ENCODE measurements at places on chromosomes 7 and 10.

DNA sequence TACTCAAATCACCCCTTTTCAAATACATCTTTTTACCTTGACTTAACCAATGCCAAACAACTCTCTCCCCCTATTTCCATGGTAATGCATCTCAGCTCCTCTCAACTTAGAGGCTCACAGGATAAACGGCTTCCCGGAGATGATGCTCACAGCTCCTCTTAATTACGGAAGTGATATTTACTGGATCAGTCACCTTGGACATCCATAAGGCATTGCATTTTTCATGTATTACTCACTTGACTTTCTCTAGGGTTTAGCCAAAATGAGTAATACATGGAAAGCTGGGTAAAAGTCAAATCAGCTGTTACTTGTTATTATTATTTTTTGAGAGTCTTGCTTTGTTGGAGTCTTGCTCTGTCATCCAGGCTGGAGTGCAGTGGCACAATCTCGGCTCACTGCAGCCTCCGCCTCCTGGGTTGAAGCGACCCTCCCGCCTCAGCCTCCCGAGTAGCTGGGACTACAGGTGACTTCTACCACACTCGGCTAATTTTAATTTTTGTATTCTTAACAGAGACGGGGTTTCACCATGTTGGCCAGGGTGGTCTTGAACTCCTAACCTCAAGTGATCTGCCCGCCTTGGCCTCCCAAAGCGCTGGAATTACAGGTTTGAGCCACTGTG lies 73.3 kb upstream of the RHEB start:
- no peak for DNase-seq

DNA sequence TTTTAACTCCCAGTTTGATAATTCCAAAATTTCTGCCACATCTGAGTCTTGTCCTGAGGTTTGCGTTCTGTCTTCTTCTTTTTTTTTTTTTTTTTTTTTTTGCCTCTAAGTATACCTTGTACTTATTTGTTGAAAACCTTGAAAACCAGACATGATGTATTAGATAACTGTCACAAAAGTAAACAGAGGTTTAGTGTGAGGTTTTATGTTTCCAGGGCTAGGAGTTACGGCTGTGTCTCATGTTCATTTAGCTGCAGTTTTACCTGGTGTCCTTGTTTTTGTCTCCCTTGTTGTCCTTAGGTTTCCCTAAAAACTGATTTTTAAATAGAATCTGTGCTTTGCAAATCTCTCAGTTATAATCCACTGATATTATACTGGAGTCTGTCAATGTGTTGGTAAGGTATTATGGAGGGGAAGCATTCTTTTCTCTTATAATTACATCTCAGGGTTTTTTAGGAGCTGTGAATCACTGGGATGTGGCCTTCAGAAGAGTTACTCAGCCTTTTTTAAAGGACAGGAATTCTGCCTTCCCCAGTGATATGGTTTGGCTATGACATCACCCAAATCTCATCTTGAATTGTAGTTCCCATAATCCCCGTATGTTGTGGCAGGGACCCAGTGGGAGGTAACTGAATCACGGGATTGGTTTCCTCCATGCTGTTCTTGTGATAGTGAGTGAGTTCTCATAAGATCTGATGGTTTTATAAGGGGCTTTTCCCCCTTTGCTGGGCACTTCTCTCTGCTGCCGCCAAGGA lies 95.0 kb downstream of the CDCA7L start:
- no peak for DNase-seq

- DNase-seq, result no peak
Measured at GRCh38 chr10:58674251-58674650, 161.6 kb downstream of the BICC1 start.

DNA sequence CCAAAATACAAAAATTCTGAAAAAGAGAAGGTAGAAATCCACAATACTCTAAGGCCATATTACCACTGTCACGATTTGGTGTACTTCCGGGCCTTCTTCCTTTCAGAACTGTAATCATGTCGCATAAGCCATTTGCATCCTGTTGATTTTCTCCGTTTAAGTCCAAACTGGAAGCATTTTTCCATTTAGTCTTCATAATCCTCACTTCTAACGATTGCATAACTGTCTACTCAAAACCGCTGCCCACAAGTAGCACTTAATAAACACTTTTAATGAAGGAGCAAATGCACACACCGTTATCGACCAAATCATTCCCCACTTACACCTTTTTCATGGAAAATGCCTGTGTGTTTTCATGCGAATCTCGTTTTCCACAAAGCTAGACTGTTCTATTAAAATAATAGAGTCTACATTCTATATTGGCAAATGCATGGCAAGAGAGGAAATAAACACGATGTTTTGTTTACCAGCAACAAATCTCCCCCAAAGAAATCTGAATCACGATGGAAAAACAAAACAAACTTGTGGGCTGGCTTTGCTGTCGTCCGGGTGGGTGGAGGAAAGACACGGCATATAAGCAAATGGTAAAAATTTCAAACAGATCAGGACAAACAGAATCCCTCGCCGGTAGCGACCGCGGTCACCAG lies 1.0 kb downstream of the ATE1 start:
- DNase-seq, result peak; percentile 68

GRCh38 chr7:92489634-92490033 lies 11.9 kb upstream of the ERVW-1 start:
- DNase-seq, result peak; percentile 29

GRCh38 chr7:13981070-13981469 lies 8.4 kb downstream of the ETV1 start:
- peak; percentile 42 for DNase-seq

DNA sequence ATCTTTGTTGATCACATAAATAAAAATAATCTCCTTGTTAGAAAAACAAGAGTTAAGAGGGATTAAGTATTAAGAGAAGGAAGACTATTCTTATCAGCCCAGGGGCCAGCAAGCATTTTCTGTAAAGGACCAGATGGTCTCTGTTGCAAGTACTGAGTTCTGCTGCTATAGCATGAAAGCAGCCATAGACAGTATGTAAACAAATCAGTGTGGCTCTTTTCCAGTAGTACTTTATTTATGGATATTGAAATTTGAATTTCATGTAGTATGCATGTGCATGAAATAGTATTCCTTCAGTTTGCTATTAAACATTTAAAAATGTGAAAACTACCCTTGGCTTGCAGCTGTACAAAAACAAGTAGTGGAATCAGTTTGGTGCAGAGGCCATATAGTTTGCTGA lies 81.7 kb downstream of the STK31 start:
- DNase-seq, result no peak

- DNase-seq, result no peak
Measured at GRCh38 chr10:76230921-76231285, 799.5 kb downstream of the LRMDA start.

DNA sequence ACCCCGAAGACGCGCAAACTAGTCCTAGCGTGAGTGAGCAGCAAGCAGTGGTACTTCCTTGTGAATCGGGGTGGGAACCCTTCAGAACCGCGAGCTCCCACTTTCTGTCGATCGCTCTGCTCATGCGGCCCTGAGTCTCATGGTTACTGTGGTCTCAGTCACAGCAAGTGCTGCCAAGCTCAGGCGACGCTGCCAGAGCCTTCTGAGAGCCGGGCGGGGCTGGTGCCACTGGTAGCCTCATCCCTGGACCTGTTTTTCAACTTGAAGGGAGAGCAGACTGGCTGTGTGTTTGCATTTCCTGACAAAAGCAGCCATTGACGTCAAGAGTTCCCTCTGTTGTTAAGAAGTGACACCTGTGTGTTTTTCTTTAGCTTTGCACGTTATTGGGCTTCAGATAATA lies 32.9 kb upstream of the BHLHA15 start:
- DNase-seq, result peak; percentile 66

DNA sequence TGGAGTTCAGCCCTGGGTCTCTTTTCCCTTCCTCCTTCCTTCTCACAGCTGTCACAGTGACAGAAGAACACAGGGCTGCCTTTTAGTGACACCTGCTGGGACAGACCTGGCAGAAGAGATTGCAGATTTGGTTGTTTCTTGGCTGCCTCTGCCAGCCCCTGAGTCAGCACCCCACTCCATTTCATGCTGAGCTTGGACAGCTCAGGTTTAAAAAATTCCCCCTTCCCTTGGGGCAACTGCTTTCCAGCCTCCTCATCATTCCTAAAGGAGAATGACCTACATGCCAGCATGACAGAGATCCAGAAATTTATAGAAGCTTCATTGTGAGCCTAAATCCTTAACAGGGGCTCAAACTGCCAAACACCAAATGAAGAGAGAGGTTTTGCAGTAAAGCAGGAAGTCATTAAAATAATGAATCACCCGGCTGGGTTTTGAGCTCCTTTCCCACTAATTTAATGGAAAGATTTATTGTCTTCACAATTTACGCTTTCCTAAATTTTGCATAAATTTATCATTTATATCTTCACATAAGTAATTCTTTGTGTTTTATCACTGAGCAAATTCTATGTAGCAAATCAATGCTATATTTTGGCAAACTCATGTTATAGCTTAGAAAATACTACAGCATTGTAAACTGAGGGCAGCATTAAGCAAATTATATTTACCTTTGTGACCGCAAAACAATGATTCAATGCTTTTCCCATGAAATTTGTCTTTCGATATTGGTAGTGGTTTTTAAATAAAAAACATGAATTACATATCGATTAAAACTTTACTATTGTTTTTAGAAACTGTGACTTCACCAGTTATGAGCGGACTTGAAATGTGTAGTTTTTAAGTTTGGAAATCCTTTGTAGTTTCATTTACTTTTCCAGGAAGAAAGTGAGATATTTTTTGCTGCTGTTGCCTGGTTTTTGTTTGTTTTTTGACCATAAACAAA lies 399.5 kb upstream of the ANKRD30A start:
- DNase-seq, result peak; percentile 52

DNA sequence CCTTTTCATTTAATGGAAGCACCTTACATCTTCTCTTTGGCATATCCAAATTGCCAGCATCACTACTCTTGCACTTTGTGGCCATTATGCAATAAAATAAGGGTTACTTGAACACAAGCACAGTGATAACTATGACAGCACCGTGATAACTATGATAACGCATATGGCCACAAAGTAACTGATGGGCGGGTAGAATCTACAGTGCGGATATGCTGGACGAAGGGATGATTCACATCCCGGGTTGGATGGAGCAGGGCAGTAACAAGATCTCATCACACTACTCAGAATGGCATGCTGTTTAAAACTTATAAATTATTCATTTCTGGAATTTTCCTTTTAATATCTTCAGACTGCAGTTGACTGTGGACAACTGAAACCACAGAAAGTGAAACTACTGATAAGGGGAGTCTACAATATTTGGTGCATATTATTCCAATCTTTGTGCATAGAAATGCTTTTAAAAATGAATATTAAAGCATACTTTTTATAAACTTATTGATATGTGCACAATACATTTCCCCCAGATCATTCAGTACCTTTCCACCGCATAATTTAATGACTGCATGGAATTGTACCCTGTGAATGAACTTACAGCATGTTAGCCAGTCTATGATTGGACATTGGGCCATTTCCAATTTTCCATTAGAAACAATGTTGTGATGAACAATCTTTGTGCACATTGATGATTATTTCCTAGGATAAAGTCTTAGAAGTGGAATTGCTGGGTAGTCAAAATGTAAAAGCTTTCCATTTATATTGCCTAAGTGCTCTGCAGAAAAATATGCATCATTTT lies 136.4 kb downstream of the WNT2 start:
- no peak for DNase-seq

DNA sequence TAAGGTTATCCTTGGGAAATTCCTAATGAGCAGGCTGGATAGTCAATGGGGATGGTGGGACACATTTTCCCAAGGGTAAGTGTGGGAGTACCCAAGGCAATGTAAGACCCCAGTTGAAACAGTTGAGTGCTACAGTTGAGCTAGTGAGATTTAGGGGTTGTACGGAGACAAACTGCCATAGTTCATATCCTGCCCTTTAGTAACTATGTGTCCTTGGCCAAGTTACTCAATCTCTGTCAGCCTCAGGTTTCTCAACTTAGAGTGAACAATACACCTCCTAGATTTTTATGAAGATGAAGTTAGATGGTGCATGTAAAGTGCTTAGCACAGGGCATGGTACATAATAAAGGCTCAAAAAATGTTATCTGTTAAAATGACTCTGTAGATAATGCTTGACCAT lies 20.5 kb downstream of the HABP2 start:
- no peak for DNase-seq

DNA sequence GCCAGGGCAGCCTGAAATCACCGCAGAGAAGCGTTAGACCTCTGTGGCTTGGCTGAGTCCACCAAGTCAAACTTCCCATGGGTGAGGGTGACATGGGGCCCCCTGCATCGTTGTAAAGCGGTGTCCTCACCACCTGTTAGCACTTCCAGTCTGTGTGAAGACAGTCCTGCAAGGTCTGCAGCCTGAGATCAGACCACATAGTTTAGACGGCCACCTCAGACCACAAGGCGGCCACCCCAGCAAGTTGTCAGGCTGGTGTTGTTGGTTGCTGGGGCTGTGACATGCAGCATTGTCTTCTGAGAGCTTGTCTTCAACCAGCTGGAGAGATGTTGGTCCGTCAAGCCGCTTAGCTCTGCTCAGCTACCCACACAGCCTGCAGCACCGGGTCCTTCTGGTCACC lies 44.1 kb upstream of the TARP start:
- no peak for DNase-seq

DNA sequence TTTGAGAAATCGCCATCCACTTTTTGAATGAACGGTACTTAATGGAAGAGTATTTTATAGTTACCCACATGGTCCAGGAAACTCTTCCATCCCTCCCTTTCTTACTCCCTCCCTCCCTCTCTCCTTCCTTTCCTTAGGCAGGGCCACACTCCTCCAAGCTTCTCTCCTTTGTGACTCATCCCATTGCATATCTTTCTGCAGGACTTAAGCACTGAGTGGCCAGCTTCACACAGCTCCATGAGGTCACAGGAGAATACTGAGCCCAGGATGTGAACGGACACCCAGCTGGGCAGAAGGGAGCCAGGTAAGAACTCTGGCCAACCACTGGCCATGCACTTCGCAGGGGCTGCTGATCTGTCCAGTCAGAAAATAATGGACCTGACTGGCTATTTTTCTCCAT lies 189.7 kb upstream of the ADCY1 start:
- no peak for DNase-seq

- DNase-seq, result no peak
Measured at GRCh38 chr7:123468303-123468702, 66.1 kb downstream of the IQUB start.

DNA sequence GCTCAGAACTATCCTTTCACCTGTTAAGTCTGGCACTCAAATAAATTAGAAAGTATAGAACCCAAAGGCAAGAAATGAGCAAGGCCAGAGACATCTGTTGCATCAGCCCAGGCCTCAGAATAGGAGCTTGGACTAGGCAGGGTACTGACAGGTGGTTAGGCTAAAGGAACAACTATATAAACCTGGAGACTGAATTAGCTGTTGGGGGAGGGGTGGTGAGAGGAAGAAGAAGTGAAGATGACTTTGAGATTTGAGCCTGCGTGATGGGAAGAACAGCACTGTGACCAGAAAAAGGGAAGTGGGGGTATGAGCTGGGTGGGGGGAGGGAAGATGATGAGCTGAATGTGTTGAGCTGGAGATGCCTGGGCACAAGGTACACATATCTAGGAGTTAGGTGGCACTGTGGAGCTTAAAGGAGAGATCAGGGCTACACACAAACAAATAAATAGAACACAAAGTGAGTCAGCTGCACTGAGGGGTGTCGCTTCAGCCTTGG lies 244.7 kb downstream of the PTEN start:
- DNase-seq, result peak; percentile 63
